ENCODE measurements at places on chromosomes 2 and 18.

- DNase-seq, result no peak
Observed at GRCh38 chr2:128245813-128246212, 72.9 kb downstream of the HS6ST1 start.

- DNase-seq, result no peak
Observed at GRCh38 chr2:227292314-227292713, 32.7 kb upstream of the MFF start.

DNA sequence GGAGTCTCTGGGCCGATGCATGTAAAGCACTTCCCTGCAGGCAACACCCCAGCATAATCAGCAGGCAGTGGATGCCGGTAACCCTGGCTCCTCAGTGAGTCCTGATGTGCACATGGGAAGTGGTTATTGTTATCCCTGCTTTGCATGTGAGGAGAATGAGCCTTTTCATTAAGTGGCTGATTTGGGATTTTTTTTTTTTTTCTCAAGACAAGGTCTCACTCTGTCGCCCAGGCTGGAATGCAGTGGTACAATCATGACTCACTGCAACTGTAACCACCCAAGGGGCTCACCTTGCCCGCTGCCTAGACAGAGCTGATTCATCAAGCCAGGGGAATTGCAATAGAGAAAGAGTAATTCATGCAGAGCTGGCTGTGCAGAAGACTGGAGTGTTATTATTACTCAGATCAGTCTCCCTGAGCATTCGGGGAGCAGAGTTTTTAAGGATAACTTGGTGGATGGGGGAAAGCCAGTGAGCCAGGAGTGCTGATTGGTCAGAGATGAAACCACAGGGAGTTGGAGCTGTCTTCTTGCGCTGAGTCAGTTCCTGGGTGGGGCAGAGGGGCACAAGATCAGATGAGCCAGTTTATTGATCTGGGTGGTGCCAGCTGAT lies 95.4 kb downstream of the SOCS6 start:
- DNase-seq, result no peak

DNA sequence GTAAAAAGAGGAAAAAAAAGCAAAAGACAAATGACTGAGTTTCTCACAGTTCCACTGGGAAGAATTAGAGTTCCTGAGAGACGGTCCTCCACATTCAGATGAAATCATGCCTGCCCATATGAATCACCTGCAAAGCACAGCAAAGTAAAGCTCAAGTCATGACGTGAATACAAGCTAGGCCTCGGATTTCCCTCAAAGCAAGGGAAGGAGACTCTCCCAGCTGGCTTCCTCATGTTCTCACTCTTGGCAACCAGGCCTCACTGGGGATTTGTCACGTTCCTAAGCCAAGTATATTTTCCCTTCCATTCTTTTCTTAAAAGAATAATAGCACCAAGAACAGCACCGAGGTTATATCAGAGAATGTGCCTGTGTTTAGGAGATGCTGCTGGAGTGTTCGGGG lies 47.0 kb downstream of the CYP27C1 start:
- DNase-seq, result no peak

DNA sequence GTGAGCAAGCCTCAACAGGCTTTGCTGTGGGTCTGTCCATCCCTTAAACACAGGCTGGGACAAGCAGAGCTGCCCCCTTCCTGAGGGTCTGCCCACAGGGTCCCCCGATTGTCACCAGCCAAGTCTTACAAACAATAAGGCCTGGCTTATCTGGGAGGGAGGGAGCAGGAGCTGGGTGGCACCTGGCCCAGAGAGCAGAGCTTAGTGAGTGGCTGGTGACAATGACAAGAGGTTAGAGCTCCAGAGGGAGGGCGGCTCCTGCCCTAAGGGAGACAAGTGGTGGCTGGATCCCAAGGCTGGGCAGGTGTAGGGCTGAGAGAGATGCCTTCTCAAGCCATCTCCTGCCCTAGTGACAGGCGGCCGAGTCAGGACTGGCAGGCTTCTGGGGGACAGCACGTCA lies 125.5 kb downstream of the KLHL29 start:
- DNase-seq, result no peak

DNA sequence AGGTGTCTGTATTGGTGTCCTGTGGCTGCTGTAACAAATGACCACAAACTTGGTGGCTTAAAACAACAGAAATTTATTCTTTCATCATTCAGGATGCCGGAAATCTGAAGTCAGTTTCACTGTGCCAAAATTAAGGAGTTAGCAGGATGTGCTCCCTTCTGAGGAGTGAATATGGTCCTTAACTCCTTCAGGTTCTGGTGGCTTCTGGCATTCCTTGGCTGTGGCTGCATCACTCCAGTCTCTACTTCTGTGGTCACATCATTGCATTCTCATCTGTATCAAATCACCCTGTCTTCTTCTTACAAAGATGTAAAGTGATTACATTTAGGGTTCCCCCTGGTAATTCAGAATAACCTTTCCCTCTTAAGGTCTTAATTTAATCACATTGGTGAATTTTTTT lies 12.6 kb downstream of the GPD2 start:
- no peak for DNase-seq

DNA sequence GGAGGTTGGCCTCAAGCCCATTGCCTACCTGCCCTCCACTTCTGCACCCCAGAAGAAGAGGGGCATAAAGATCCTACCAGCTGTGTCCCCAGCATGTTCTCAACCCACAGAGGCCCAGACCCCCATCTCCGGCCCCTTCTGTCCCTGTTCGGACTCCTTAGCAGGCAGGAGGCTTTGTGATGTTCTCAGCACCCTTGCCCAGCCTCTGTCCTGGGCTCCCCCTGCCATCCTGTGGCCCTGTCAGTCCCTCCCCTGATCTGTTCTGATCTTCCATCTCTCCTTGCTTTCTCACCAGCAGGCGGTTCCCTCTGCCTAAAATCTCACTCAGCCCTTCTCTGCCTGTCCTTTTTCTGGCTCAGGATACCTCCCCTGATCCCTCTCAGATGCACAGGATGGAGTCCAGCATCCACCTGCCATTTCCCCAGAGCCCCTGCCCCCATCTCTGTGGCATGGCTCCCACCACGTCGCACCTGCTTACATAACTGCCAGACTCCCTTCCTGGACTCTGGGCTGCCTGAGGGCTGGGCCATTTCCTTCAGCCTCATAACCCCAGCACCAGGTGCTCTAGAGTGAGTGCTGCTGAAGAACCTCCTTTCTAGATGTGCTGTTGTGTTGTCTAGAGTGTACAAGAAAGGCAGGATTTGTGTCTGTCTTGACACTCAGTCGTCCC lies 134.0 kb downstream of the CTIF start:
- no peak for DNase-seq

Measured in esophagus squamous epithelium (tissue), 5 donors.